G401 (cell line): ENCODE measurements at places on chromosomes 6 and 20.

- peak; percentile 43 for DNase-seq
These were observed at the start of gene PHF10 for GRCh38 chr6:169724494-169725124. Gene PHF10 (minus strand): TSS chr6:169724500. CDS start chr6:169723931, 569 bp downstream.

DNA sequence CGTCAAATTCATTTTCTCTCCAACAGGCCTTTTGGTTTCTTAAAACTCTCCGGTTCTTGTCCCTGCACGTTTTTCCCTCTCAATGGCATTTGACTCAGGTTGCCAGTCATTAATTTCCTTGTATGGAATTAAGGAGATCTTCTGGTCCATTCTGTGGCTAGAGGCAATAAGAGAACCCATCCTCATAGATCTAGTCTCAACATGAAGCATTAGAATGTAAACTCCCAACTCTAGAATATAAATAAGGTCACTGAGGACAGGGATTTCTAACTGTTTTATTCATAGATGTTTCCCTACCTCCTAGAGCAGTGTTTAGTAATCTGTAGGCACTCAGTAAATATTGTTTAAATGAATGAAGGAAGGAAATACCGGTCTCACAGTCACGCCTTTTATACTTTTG, 185.2 kb upstream of the FLRT3 start:
- DNase-seq = no peak

DNA sequence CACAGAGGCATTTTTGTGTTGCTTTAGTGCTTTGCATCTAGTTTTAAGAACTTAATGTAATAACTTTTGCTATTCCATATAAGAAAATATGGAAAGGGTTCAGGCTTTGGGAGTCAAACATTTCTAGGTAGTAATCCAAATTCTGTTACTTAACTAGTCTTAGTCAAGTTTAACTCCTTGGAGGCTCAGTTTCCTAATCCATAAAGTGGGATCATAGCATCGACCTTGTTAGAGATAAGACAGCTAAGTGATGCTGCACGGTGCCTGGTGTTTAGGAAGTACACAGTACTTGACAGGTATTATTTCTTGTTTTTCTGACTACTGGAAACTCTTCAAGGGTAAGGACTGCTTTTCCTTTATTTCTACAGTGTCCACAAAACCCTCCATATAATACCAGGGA, 24.5 kb upstream of the ARMH2 start:
- no peak for DNase-seq

GRCh38 chr20:59176812-59177211, 13.2 kb downstream of the ZNF831 start:
- DNase-seq = no peak

GRCh38 chr6:53524455-53524815, 20.5 kb downstream of the GCLC start:
- no peak for DNase-seq

- no peak for DNase-seq
These were observed 3.0 kb downstream of the GSTA2 start for GRCh38 chr6:52760105-52760765.

GRCh38 chr6:143258945-143259344, 191.6 kb downstream of the ADAT2 start:
- no peak for DNase-seq

GRCh38 chr6:108169464-108170331, 3.9 kb downstream of the NR2E1 start:
- no peak for DNase-seq

DNA sequence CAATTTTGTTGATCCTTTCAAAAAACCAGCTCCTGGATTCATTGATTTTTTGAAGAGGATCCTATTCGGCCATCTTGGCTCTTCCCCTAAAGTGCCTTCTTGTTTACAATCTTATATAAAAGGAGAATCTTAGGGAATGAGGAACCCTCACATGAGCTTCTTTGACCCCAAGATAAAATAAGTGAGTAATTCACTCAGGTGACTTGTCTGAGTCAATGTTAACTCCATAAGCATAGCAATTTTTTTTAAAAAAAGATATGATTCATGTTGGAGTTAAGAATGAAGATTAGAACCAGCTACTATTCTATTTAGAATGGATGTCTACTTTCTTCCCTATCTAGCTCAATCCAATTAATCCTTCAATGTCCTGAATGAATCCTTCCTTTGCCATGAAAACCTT, 21.0 kb downstream of the WASF1 start:
- no peak for DNase-seq

DNA sequence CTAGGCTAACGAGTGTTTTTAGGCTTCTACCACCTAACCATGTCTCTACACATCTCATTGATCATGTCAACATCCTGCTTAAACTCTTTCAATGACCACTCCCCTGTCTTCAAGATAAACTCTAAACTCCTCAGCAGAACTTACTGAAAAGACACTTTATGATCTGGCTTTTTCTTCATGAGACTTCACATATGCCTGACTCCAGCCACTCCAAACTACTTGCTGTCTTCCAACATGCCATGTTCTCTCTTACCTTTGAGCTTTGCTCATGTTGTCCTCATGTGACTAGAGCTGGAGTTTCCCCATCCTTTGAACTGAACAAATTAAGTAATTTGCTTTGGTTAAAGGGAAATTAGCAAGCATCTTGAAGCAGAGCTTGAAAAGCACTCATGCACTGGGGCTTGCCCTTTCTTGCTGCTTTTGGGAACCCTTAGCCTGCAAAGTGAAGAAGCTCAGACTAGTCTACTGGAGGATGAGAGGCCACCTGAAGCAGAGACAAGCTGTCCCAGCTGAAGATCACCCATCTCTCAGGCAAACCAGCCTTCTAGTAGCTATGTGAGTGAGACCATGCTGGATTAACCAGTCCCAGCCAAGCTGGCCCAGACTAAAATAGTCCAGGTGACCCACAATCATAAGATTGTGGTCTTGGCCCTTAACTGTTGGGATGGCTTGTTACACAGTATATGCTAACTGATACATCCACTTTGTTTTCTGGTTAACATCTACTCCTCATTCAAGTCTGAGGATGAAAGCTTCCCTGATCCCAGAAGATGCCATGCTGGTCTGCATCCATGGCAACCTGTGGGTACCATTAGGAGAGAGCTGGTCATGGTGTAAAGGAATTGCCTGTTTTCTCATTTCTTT, 235.8 kb downstream of the GMPR start:
- DNase-seq = no peak

- DNase-seq = no peak
These were observed 38.1 kb upstream of the PROKR2 start for GRCh38 chr20:5354901-5355300.

GRCh38 chr20:57244627-57245214, 21.7 kb downstream of the BMP7 start:
- no peak for DNase-seq

DNA sequence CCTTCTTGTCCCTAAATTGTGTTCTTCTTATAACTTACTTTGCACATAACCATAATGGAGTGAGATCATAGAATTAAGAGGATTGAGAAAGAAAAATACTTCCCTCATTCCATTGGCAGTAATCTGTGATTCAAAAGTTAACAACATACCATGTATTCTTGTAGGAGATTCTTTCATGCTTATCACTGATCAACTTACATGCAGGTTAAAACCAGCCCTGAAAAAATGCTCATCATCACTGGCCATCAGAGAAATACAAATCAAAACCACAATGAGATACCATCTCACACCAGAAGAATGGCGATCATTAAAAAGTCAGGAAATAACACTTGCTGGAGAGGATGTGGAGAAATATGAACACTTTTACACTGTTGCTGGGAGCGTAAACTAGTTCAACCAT, 36.5 kb upstream of the GFRAL start:
- DNase-seq = no peak

- DNase-seq = no peak
These were observed 252.2 kb upstream of the BMP2 start for GRCh38 chr20:6515261-6515660.

DNA sequence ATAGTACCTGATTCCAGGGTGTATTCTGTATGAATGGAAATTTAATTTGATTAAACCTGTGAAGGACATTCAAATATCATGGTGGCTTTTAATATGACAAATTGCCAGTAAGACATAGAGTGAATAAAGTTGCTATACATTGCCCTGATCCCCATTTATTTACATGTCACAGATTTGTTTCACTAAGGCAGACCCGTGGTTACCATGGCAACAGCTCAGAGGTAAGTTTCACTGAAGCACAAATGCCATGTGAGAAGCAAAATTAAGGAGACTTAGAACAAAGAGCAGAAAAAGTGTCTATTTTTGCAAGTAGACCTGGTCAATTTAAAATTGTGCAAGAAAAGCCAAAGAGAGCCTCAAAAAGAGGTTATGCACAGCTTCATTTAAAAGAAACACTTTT, 63.7 kb downstream of the PXDC1 start:
- DNase-seq = peak; percentile 5

GRCh38 chr6:20978151-20978614, 443.9 kb downstream of the CDKAL1 start:
- DNase-seq = no peak

GRCh38 chr6:98759459-98759858, 74.9 kb upstream of the POU3F2 start:
- DNase-seq = no peak

GRCh38 chr6:142679907-142680700, 264.9 kb downstream of the HIVEP2 start:
- DNase-seq = no peak

- no peak for DNase-seq
These were observed 973 bp downstream of the CD40 start for GRCh38 chr20:46119028-46119546.

DNA sequence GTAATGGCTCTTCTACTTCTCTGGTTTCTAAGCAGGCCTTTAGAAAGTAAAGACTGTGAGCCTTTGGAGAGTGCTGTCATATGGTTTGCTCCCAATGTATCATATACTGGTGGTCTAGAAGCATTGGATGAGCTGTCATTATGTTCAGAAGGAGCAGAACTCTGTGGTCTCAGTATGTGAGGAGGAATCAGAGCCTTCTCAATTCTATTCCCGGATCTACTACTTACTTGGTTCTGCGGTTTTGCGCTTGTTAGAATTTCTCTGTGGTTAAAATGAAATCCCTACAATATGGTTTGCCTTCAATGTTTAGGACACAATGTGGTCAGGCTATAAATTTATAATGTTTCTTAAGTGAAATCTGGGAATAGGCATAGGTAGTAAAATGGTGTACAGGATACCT, 64.6 kb downstream of the RWDD2A start:
- no peak for DNase-seq
